ENCODE measurements at places on chromosomes 5 and 9. TPM values are rescaled to one million over a fixed set of nuclear protein-coding genes. Genes with fewer than 3 reads are reported as not detected.

GRCh38 chr5:39712316-39713249 is 287.8 kb upstream of the DAB2 start:
- no peak for DNase-seq

The SHROOM1 gene
- 9.5 TPM for polyA plus RNA-seq

- DNase-seq: no peak
Observed at GRCh38 chr9:106868565-106868964, 5.6 kb downstream of the ZNF462 start.

DNA sequence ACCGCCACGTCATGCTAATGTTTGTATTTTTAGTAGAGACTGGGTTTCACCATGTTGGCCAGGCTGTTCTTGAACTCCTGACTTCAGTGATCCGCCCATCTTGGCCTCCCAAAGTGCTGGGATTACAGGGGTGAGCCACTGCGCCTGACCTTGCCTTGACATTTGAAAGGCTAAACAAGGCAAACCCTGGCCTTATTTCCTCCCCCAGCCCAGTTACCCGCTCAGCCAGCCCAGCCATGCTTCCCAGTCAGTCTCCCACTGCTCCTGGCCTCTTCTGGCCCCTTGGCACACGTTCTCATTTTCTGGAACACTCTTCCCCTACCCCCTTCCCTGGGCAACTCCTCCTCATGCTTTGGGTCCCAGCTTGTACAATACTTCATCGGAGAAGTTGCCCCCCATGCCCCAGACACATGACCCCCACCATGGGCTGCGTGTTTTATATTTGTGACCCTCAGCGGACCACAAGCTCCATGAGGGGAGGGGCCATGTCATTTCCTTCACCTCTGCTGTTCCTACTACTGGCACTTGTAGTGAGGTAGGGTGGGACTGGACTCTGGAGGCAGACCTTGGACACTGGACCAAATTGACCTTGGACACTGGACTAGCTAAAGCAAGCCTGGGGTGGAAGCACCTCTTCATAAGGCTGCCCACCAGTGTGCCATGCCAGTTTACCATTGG is 94.4 kb upstream of the IER5L start:
- no peak for DNase-seq

The ROPN1L gene
- polyA plus RNA-seq: 4.5 TPM

DNA sequence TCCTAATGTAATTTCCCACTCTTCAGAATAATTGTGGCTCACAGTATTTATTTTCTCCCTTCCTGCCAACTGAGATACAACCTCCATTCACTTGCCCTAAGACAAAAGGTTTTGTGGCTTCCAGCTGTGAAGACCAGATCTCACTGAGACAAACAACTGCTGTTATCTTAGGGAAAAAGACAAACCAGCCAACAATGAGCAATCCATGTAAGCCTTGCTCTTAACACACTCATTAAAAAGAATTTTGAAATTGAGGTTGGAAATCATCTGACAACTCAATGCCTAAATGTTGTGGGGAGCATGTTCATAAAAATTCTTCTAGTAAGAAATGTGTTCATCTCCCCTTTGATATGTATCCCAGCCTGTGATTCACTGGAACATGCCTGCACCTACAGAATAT is 132.9 kb downstream of the ADAMTSL1 start:
- no peak for DNase-seq

DNA sequence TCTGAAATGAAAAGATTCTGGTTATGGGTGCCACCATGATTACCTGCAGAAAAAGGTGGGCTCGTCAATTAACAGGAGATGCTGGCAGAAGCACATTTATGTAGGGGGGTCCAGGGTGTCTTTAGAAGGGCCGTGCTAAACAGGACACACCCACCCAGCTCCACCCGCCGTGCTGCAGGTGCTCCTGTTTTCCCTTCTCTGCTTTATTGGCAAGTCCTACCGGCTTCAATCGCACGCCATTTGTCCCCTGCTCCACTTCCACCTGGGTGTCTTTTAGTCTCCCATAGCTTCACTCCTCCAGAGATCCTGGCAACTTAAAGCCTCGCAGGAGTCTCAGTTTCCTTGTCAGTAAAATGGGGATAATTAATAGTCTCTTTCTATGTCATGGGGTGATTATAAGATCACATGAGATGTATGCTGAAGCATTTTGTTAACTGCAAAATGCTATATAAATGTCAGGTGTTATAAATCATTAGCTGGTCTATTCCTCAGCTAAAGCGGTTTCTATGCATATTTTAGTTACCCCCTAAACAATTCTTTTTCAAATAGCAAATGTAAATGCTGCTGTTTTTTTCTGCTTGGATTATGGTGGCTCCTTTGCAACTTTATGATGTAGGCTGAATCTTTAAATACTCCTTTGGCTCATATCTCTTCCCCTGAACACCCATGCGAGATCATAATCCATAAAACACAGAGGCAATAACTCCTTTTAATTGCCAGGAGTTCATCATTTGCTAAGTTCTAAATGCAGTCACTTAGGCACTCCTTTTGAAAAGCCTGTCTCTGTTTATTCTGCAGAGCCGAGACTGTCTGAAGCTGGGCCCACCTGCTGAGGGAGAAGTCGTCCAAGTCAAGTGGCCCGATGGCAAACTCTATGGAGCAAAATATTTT is 406.9 kb downstream of the KDM4C start:
- no peak for DNase-seq

- no peak for DNase-seq
Observed at GRCh38 chr9:34675048-34675714, 12.7 kb upstream of the CCL27 start.

The NIPSNAP3A gene
- polyA plus RNA-seq: 42.0 TPM

The PLPPR1 gene
- polyA plus RNA-seq: 24.5 TPM

DNA sequence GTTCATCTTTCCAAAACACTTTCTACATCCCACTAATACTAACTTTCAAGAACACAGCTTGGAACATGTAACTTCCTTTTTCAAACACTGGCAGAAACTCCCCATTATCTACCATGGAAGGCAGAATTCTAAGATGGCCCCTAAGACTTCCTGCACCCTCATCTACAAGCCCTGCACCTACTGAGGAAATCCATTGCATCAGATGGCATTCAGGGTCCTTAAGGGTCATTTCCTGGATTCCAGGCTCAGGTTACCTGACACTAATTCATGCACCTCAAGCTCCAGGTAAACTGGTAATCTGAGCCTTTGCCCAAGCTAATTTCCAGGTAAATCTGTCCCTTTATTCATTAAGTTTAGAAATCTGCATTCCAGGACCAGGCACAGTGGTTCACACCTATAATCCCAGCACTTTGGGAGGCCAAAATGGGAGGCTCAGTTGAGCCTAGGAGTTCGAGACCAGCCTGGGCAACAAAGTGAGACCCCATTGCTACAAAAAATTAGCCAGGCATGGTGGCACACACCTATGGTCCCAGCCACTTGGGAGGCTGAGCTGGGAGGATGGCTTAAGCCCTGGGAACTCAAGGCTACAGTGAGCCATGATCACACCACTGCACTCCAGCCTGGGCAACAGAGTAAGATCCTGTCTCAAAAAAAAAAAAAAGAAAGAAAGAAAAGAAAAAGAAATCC is 91.6 kb downstream of the NFIB start:
- DNase-seq: no peak

- no peak for DNase-seq
Observed at GRCh38 chr5:158848634-158849033, 251.1 kb downstream of the EBF1 start.
